NCI-H460 (cell line): ENCODE measurements at places on chromosomes 2 and 18. TPM values are rescaled to one million over a fixed set of nuclear protein-coding genes. Genes with fewer than 3 reads are reported as not detected.

- no peak for DNase-seq
Observed at GRCh38 chr2:8006626-8007025, 675.2 kb upstream of the ID2 start.

The ABCG8 gene
- total RNA-seq = not detected in 2 replicates

- no peak for DNase-seq
Observed at GRCh38 chr2:173326806-173327205, 27.9 kb upstream of the CDCA7 start.

GRCh38 chr2:185984670-185985069, 246.1 kb downstream of the FSIP2 start:
- peak; percentile 49 for DNase-seq

The ECEL1 gene
- 2.0 and 2.8 TPM in 2 replicates for total RNA-seq

DNA sequence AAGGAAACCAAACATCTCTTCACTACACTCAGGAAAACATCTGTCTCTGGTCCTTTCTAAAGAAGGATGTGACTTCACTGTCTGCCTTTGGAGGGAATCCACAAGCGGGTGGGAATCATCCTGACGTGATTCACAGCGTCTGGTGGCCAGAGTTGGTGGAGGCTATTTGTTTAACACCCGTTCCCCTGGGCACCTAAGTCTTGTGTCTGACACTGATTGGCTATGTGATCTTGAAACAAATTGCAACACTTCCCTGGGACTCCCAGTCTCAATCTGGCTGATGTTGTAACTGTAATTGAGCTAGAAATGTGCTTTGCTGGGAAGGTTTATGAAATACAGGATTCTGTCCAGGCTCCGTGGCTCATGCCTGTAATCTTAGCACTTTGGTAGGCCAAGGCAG, 28.8 kb upstream of the SIX3 start:
- DNase-seq = peak; percentile 15

- peak; percentile 38 for DNase-seq
Observed at GRCh38 chr2:233928594-233929351, 11.6 kb downstream of the TRPM8 start.

- DNase-seq = no peak
Observed at GRCh38 chr2:14261771-14262170, 370.7 kb upstream of the LRATD1 start.

GRCh38 chr18:42477267-42477666, 522.2 kb downstream of the PIK3C3 start:
- no peak for DNase-seq

- no peak for DNase-seq
Observed at GRCh38 chr2:74676331-74676730, 22.3 kb downstream of the SEMA4F start.

- DNase-seq = no peak
Observed at GRCh38 chr2:27866237-27866636, 23.9 kb downstream of the RBKS start.

DNA sequence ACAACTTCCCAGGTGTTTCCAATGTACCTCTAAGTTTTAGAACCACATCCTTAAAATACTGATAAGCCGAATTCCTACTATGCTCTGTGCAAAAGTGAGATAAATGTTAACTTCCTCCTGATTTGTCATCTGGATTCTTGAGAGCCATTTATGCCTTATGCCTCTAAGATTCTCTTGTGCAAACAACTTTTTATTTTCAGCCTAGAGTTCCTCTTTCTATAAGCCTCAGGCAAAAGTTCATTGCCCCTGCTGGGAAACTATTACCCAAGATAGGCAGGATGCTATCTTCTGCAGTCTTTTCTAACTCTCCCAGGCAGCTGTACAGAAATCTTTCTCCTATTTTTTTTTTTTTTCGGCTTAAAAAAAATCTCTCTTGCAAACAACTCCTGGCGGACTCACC, 216.1 kb downstream of the KCNJ3 start:
- DNase-seq = no peak

- no peak for DNase-seq
Observed at GRCh38 chr18:62717169-62717924, 2.0 kb downstream of the PHLPP1 start.

The NEU2 gene
- not detected in 2 replicates for total RNA-seq

GRCh38 chr18:24230766-24231165, 91.9 kb downstream of the CABYR start:
- DNase-seq = no peak

- no peak for DNase-seq
Observed at GRCh38 chr2:100754951-100755350, 65.0 kb upstream of the NPAS2 start.

The FER1L5 gene
- total RNA-seq = not detected in 2 replicates

The REG3G gene
- total RNA-seq = not detected in 2 replicates

DNA sequence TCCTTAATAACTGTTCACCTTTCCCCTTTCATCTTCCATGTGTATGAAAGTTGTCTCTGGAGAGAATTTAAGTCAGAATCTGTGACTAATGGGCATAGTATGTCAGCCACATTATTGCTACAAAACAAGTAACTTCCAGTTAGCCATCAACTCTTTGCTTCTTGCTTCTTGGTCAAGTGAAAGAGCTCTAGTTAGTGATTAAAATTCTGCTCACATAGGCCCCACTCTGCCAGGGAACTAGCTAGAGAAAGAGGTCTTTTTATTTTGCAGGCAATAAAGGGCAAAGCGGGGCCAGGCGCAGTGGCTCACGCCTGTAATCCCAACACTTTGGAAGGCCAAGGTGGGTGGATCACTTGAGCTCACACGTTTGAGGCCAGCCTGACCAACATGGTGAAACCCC, 64.6 kb downstream of the COLEC12 start:
- DNase-seq = no peak

- DNase-seq = no peak
Observed at GRCh38 chr18:75546964-75547363, 119.5 kb upstream of the SMIM21 start.

DNA sequence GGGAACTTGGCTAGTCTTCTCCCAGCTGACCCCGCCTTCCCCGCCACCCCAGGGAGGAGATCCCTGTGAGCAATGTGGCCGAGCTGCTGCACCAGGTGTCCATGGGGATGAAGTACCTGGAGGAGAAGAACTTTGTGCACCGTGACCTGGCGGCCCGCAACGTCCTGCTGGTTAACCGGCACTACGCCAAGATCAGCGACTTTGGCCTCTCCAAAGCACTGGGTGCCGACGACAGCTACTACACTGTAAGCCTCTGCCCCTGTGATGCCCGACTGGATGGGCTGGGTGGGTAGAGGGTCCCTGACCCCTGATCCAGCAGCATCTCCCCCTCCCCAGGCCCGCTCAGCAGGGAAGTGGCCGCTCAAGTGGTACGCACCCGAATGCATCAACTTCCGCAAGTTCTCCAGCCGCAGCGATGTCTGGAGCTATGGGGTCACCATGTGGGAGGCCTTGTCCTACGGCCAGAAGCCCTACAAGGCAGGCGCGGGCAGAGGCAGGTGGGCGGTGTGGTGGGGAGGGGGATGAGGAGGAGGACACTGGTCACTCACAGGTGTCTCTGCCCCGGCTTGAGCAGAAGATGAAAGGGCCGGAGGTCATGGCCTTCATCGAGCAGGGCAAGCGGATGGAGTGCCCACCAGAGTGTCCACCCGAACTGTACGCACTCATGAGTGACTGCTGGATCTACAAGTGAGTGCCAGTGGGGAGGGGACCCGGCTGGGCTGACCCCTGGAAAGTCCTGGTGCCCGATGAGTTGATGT, 24.2 kb downstream of the ZAP70 start:
- no peak for DNase-seq

The GCKR gene
- not detected in 2 replicates for total RNA-seq

DNA sequence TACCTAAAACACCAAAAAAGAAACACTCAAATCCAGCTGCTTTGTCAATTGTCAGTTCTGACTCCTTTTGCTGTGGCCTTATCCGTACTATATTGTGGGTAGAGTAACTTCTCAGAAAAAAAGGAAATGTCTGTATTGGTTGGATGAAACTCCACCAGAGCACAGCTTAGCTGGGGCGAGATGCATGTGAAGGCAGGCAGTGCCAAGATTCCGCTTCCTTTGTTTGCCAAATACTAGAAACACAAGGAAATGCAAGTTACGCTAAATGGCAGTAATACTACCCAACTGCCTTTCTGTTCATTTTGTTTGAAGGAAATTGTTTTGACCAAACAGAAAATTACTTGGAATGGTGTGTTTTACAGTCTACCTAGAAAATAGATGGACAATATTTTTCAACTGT, 10.0 kb downstream of the KLF11 start:
- DNase-seq = no peak

GRCh38 chr2:218991674-218992168, 1.5 kb downstream of the CRYBA2 start:
- DNase-seq = no peak

The DPP10 gene
- total RNA-seq = 38.3 and 53.0 TPM in 2 replicates

- no peak for DNase-seq
Observed at GRCh38 chr2:158788951-158789350, 6.2 kb upstream of the DAPL1 start.

DNA sequence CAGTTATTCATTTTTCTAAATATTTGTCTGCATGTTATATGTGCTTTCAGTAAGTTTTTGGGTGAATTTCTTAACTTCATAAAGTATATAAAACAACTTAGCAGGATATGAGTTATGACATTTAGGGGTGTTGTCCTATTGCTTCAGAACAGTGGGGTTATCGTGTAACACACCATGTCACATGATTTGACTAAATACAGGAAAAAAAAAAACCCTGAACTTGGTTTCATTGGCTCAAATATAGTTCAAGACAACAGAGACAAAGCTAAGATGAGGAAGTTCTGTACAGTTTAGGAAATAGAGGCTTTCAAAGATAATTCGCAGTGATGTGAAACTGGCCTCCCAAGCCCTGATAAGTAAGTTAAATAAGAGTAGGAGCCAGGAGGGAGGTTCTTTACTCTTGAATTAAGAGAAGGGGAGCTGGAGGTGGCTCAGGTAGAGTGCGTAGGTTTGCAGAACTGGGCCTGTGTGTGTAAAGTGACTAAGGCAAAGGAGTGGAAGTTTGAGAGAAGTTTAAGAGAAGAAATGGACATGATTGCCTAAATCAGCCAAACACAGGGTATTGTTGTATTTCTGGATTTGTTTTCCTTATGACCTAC, 53.9 kb downstream of the LIMS1 start:
- DNase-seq = no peak

- peak; percentile 60 for DNase-seq
Observed at GRCh38 chr2:8680822-8681760, 765 bp upstream of the ID2 start.

The RAB17 gene
- total RNA-seq = 0.32 and 0.55 TPM in 2 replicates

- DNase-seq = no peak
Observed at GRCh38 chr2:236993-237539, 26.8 kb downstream of the SH3YL1 start.

- DNase-seq = no peak
Observed at GRCh38 chr2:157827377-157827776, 48.8 kb downstream of the ACVR1 start.

GRCh38 chr2:220075835-220076234, 448.4 kb downstream of the SLC4A3 start:
- no peak for DNase-seq

- no peak for DNase-seq
Observed at GRCh38 chr2:119366161-119366648, 429 bp downstream of the C2orf76 start.

The SLC4A3 gene
- 0.97 and 1.3 TPM in 2 replicates for total RNA-seq

DNA sequence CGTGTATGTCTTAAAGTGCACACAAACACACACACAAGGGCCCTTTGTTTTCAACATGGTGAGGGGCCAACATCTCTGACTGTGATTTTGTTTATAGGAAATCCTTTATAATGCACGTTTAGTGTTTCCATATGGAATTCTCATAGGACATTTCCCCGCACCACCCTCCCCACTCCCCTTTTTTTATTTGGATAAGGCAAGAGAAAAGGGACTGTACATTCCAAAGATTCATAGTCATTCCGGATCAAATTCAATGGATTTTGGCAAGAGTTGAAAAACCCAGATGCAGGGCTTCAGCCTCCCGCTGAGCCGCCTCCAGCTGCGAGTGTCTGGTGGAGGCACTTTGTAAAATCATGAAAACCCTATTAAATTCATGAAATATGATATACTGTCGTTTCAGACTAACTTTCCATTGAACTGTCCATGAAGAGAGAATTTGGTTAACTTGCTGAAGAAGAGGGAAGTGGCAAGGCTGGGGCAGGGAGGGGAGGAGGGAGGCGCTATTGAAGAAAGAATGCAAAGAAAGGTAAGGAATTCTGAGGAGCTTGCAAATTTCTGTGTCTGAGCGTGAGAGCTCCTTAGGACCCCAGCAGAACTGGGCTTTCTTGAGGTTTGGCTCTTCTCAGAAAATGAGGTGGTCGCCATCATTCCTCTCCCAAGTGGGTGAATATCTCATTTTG, 25.8 kb upstream of the SLC14A2 start:
- no peak for DNase-seq

The BCS1L gene
- 32.1 and 40.2 TPM in 2 replicates for total RNA-seq

DNA sequence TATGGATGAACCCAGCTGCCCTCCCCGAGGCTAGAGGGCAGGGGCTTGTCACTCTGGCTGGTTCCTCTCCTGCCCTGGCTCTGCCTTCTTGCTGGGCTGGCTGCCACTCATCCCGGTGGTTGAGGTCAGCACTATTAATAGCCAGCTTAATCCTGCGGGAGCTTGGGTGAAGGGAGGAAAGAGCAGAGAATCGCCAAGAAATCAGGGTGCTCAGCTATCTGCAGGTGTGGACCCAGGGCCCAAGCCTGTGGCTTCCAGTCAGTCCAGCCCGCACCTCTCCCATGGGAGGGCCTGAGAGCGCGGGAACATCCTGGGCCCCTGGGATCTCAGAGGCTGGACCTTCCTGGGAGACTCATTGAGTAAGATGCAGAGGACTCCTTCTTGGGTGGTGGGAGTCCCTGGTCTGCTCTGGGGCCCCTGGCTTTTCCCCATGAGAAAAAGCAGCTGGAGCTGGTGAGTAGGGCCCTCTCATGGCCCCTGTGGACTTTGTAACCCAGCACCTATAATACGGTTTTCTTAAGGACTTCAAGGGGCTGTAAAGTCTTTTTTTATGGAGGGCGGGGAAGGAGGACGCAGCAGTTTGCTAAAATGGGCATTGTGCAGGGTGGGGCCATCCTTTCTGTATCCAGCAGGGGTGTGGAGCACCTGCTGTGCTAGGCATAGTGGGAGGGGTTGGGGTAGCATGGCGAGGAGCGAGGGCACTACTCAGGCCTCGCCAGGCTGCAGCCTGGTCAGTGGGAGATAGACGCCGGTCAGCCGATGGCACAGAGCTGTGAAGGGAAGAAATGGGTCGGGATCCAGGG, 27.4 kb upstream of the CNNM3 start:
- DNase-seq = no peak

- no peak for DNase-seq
Observed at GRCh38 chr2:77797088-77797487, 274.9 kb upstream of the LRRTM4 start.

The ABCA12 gene
- not detected in 2 replicates for total RNA-seq

DNA sequence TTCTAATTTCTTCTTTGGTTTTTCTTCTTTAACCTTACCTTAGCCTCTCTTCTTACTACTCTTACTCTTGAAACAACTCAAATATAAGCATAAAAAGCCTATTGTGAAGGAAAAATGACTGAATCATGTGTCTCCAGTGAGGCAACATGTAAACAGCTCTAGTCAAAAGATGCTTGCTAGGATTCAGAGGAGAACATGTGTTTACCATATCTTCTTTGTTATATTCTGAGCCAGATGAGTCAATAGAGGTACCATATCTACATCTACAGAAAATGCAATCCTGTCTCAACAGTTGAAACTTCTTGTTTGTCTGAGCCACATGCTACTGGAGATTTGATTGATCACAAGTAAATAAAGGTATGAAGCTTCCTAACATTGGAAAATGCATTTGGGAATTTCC, 15.9 kb upstream of the FIGN start:
- DNase-seq = no peak
